Skin of body (tissue), 3 donors: ENCODE measurements at places on chromosomes 7 and 10. TPM values are rescaled to one million over a fixed set of nuclear protein-coding genes. Genes with fewer than 3 reads are reported as not detected.

DNA sequence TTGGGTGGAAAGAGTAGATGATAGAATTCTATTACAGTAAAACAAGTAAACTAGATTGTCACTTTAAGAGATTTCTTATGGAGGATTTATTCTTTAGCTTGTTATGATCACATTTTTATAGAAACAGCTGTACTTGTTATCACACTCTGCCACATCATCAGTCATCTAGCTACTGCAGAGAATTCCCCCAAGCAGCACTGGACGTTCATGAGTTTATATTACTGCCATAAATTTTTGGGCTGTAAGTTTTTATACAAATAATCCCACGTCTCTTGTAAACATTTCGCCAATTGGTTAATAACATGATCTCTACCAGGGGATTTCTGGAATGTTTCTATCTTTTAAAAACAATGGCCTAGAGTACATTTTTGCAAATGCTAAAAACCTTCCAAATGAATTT is 238.8 kb downstream of the POLR1F start:
- DNase-seq = peak; percentile 9

DNA sequence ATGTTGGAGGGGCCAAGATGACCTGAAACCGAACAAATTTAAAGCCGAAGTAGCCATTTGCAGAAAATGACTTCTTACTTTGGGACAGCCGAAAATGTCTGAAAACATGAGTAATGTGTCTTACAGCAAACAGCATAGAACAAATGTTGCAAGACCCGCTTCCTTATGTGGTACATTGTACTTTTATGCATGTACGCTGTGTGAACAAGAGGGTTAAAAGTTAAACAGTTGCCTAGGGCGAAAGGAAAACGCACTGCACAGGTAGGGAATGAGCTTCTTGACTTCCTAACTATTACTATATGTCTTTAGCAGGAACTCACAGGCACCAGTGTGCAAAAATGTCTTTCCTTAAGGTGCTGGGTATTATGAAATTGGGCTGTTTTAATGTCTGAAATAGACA is 303.5 kb upstream of the MGMT start:
- DNase-seq = no peak

DNA sequence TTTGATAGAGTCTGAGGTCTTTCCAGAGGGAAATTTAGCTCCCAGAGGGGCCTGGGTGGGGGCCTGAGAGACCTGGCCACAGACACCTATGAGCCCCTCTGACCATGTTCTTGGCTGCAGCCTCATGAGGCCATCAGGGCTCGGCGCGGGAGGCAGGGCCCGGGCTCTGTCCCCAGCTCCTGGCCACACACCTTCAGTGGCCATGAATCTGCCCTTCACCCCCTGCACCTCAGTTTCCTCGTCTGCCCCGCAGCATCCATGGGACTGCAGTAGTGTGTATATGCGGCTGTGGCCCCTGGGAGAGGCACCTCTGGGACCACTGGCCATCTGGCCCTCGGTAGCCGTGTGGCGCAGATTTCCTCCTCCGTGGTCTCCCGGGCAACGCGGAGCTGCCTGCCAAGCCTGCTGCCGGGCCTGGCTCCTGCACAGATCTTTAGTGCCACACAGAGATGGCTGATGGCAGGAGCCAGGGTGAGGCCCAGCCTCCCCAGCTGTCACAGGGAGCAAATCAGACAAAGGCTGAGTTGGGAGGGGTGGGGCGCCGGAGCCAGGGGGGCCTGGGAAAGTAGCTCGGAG is 23.6 kb upstream of the ADCYAP1R1 start:
- no peak for DNase-seq

GRCh38 chr10:28738200-28738599 is 60.9 kb downstream of the BAMBI start:
- no peak for DNase-seq

DNA sequence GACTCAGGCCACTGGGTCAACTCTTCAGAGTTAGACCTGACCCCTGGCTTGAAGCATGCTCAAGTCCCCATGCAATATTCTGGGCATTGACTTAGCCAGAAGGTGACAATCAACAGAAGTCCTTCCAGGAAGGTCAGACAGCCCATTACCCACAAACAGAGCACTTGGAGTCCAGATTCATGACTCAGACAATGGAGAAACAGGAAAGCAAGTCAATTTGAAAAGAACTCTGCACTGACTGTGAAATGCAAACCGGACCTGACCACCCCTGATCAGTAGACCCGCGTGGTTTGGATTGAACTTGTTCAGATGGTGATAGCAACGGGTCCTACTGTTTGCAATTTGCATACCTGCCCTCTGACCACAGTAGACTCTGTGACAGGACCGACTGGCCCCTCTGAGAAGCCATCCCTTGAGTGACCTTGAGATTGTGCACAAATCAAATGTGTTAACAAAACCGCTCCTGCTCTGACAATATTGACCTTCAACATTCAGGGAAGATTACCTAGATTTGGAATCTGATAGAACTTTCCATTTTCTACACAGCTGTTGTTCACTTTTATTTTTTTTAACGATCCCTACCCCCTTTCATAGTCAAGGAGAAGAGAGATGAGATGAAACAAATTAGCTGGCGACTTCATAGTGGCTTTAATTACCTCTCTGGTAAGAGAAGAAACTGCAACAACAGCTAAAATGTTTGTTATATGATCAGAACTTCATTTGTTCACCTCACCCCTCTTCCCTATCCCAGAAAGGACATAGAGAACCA is 138.7 kb downstream of the NRP1 start:
- no peak for DNase-seq

- no peak for DNase-seq
Measured at GRCh38 chr7:1882451-1882850, 212.4 kb downstream of the ELFN1 start.

- no peak for DNase-seq
Measured at GRCh38 chr7:108037140-108037539, 34.2 kb upstream of the LAMB1 start.

DNA sequence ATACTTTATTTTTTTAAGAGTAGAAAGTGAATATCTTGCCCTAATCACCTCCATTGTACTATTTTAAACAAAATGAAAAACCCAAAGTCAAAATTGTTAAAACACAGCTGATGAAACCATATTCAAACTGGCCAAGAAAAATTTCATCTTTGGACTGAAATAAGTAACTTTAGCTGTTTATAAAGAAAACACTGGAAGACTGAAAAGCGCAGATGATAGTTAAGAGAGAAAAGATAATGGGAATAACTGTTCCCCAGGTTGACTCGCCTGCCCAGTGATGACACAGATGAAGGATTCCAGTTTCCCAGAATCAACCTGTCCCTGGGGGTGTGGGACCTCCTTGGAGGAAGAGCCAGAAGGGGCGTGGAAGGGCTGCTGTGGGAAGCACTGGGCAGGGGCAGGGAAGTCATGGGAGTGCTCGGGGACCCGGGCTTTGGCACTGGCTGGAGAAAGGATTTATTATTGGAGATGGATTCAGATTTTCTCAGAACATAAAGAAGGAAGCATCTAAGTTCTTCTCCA is 43.1 kb downstream of the DENND2A start:
- no peak for DNase-seq

DNA sequence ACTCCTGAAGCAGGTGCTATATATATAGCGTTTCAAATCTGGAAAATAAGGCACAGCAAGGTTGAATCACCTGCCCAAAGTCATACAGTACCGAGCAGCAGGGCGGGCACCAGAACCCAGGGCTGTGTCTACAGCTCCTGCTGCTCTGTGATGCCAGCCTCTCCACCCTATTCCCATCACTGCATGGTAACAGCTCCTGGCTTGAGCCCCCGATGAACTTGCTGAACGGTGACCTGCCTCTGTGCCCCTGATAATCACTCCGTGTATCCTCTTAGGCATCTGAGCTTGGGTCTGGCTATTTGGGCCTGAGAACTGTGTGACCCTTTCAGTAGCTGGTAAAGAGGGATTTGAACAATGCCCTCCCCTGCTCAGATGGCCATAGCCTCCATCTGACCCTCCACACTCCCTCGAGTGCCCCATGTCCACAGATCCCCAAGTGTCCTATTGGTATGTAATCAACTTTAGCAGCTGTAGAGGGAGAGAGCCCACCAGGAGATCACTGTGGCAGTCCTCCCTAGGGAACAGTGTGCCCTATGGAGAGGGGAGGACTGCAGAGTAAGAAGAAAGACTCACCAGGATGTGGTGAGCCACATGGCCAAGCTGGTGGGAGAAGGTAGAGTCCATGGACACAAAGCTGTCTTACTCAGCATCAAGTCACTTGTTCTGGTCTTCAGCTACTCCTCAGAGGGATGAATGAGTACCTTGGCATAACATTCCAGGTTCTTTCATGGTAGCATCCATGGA is 1.1 kb upstream of the ARHGAP22 start:
- DNase-seq = no peak

- no peak for DNase-seq
Measured at GRCh38 chr7:130909881-130910672, 176.1 kb upstream of the KLF14 start.

DNA sequence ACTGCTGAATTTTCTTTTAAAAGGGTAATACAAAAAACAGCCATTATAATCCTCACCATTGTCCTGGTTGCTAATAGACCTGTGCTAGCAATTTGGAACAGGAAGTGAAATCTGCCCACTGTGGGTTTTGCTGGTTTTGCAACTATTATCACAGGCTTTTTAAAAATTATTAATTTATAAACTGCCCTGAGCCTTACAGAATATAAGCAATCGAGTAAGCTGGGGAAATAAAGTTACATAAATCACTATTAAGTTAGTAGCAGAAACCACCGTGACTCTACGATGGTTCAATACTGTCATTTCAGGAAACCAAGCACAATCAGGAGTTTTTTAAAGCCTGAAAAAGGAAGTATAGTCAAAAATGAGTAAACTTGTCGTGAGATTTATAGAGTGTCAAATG is 62.3 kb downstream of the TMEM26 start:
- no peak for DNase-seq

GRCh38 chr10:31426401-31426800 is 107.4 kb downstream of the ZEB1 start:
- DNase-seq = peak; percentile 61

GRCh38 chr7:101812595-101812994 is 4.8 kb upstream of the CUX1 start:
- no peak for DNase-seq

- no peak for DNase-seq
Measured at GRCh38 chr10:98041352-98042043, 11.1 kb upstream of the CRTAC1 start.

DNA sequence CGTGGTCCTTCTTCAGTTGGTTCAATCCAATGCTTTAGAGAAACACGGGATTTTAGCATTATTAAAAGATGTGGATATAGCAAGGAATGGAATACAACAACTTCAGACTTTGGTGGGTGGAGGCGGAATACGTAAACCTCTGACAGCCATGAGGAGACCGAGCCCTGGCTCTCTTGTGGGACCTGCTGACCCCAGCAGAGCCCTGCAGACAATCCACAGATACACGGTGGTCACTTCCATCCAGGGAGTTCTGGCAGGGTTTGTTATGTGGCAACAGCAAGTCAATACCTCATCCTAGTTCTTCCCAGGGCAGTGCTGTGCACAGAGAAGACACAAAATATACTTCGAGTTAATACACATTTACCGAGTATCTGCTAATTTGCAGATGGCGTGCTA is 118.5 kb upstream of the DIP2C start:
- DNase-seq = no peak

DNA sequence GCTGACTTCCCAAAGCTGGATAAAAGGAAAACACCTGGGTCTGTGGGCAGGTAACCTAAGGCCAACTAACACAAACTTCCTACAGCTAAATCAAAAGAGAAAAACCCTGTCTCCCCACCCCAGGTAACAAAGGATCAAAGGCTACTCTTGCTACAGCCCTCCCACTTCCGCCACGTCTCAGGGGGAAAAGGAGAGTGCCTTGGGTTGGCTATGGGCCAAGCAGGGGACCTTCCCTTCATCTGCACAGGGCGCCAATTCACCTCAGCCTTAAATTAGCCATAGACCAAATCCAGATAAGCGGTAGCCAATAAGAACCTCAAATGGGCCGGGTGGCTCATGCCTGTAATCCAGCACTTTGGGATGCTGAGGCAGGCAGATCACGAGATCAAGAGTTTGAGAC is 69.1 kb upstream of the LANCL2 start:
- DNase-seq = no peak

DNA sequence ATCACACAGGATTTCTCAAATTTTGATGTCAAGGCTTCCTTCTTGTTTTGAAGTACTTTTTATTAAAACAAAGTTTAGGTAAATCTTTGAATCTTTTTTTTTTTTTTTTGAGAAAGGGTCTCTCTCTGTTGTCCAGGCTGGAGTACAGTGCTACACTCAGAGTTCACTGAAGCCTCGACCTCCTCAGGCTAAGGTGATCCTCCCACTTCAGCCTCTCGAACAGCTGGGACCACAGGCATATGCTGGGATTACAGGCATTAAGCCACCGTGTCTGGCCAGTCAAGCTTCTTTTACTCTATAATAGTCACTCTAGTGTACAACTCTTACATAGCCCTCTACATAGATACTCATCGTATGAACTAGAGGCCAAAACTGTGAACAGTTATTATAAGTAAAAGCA is 3.4 kb downstream of the RUFY2 start:
- DNase-seq = no peak

GRCh38 chr10:102555781-102556328 is 52.1 kb downstream of the SUFU start:
- no peak for DNase-seq

- DNase-seq = no peak
Measured at GRCh38 chr7:12320241-12320986, 83.3 kb downstream of the VWDE start.

GRCh38 chr10:21808550-21808949 is 195.0 kb downstream of the DNAJC1 start:
- DNase-seq = no peak

DNA sequence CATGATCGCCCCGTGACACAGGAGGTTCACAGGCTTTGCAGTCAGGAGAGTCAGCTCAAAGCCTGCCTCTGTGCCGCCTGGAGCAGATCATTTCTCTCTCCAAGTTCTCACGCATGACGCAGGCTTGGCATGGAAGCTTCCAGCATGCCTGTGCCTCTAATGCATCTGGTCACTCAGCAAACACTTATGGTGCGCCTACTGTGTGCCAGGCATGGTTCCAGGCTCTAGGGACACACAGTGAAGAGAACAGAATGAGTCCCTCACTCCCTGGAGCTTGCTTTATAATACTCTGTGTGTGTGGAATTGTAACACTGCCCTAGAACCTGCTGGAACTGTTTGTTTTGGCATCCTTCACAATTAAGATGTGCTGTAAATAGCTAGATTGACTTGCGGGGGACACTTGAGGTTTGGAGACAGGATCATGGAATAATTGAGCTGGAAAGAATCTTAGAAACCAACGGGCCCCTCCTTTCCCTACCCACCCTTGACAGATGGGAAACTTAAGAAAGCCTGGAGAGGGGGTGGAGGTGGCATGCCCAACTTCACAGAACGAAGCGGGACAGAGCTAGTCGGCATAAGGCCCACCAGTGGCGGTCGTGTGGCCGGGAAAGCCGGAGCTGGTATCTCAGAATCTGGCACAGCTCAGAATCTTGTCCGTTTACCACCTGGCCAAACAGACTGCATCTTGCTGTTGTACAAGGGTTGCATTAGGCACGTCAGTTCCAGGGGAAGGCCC is 4.6 kb upstream of the MYH16 start:
- DNase-seq = no peak

ZNF716 gene
- total RNA-seq = not detected

CYP3A5 gene
- 24.9 TPM for total RNA-seq

TEX47 gene
- total RNA-seq = not detected

MARVELD1 gene
- total RNA-seq = 17.3 TPM

TMEM26 gene
- total RNA-seq = 5.1 TPM

ENKUR gene
- total RNA-seq = 0.39 TPM
